ENCODE measurements at places on chromosomes 7 and 10. TPM values are rescaled to one million over a fixed set of nuclear protein-coding genes. Genes with fewer than 3 reads are reported as not detected.

DNA sequence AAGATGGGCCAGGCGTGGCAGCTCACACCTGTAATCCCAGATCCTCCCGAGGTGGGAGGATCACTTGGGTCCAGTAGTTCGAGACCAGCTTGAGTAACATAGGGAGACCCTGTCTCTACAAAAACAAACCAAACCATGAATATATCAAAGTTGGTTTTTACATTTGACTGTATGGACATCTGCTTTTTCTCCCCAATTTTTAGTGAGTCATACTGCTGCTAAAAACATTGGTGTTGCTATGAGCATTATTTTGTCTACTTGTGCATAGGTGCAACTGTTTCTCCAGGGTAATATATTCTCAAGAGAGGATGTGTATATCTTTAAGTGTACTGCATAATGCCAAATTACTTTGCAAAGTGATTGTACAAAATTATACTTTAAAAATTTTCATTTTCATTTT is 769 bp upstream of the TMEM248 start:
- H3K4me1 ChIP-seq, result peaks cover 10% of the 10 kb centered on the region
- no peaks in the 10 kb centered on the region for H3K27me3 ChIP-seq
- H3K36me3 ChIP-seq, result no peaks in the 10 kb centered on the region
- peak overlapping the region; percentile 77 for H3K4me3 ChIP-seq
- no peak overlapping the region for H3K27ac ChIP-seq
- DNase-seq, result no peak

- H3K27me3 ChIP-seq, result no peaks in the 10 kb centered on the region
- no peaks in the 10 kb centered on the region for H3K4me1 ChIP-seq
- H3K36me3 ChIP-seq, result no peaks in the 10 kb centered on the region
- DNase-seq, result no peak
Measured at GRCh38 chr10:114094795-114095194, 51.1 kb downstream of the ADRB1 start.

DNA sequence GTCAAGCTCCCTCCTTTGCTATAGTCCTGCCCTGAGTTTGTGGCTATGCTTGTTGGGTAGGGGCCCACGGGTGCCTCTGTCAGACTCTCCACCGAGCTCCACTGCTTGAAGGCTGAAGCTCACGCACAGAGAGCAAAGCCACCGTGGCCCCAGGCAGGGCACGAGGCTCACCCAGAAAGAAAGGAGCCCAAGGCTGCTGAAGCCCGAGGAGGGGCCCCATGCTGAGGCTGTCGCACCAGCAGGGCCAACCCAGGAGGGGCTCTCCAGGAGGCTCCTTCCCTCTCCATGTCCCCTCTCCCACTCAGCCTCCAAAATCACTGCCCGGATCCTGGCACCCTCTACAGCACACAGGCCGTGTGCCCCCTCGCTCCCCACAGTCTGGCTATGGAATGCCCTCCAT is 50.5 kb downstream of the YKT6 start:
- H3K27ac ChIP-seq, result no peak overlapping the region
- no peak for DNase-seq
- H3K4me1 ChIP-seq, result no peaks in the 10 kb centered on the region
- no peaks in the 10 kb centered on the region for H3K27me3 ChIP-seq
- no peaks in the 10 kb centered on the region for H3K36me3 ChIP-seq
- no peak overlapping the region for H3K4me3 ChIP-seq

DNA sequence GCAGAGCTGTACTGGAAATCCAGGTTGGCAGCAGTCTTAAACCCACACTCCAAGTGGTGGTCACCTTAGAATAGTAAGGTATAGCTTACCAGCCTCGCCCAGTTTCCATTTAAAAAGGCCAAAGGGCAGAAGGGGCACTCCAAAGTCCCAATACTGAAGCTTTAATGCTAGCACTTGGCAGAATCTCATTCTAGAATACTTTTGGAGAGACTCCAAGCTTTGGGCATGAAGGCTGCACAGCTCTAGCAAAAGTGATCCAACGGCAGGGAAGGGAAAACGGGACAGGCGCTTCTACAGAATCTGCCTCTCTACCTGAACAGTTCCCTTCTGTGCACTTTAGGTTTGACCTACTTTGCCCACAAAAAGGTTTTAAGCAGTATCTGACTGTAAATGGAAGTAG is 19.7 kb downstream of the SMURF1 start:
- no peaks in the 10 kb centered on the region for H3K36me3 ChIP-seq
- no peak overlapping the region for H3K4me3 ChIP-seq
- peaks cover 19% of the 10 kb centered on the region for H3K4me1 ChIP-seq
- H3K27me3 ChIP-seq, result no peaks in the 10 kb centered on the region
- peak overlapping the region; percentile 9 for H3K27ac ChIP-seq

GRCh38 chr10:70476249-70477035 is 2.1 kb upstream of the PALD1 start:
- peaks cover 9% of the 10 kb centered on the region for H3K4me1 ChIP-seq
- no peaks in the 10 kb centered on the region for H3K36me3 ChIP-seq
- H3K4me3 ChIP-seq, result no peak overlapping the region
- no peak overlapping the region for H3K27ac ChIP-seq
- no peaks in the 10 kb centered on the region for H3K27me3 ChIP-seq

GRCh38 chr7:67309764-67310549 is 313.3 kb downstream of the TYW1 start:
- H3K4me3 ChIP-seq, result no peak overlapping the region
- no peak for DNase-seq
- H3K27me3 ChIP-seq, result no peaks in the 10 kb centered on the region
- no peaks in the 10 kb centered on the region for H3K4me1 ChIP-seq
- H3K27ac ChIP-seq, result no peak overlapping the region

DNA sequence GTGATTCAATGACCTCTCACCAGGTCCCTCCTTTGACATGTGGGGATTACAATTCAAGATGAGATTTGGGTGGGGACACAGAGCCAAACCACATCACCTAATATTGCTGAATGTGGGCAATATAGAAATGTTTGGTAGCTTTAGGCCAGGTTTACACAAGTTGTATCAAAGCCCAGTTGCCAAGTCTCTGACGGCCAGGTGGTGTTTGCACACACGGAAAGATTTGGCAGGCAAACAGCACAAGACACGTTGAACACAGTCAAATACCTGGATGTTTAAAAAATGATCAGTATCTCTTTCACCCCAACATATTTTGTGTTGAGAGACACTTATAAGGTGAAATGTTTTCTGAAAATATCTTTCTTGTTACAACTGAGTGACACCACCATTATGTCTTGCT is 294.4 kb upstream of the MKI67 start:
- no peaks in the 10 kb centered on the region for H3K27me3 ChIP-seq
- H3K36me3 ChIP-seq, result no peaks in the 10 kb centered on the region
- H3K4me3 ChIP-seq, result no peak overlapping the region
- DNase-seq, result no peak
- no peak overlapping the region for H3K27ac ChIP-seq

DNA sequence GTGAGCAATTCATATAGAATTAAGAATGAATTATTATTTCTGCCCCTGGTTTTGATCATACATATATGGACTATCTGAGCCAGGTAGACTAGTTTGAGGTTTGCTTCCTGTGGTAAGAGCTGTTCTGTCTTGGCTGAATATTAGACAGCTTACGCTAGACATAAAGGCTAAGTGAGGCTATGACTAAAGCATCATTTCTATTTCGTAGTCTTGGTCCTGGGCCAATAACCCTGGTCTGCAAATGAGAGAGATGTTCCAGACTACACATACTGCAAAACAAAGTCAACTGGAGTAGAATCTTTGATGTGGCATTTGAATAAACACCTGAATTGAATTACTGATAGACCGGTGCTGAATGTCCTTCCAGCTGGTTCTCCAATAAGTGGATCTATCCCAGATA is 40.8 kb upstream of the CACNB2 start:
- H3K4me3 ChIP-seq, result no peak overlapping the region
- H3K36me3 ChIP-seq, result no peaks in the 10 kb centered on the region
- no peak overlapping the region for H3K27ac ChIP-seq
- H3K4me1 ChIP-seq, result no peaks in the 10 kb centered on the region
- H3K27me3 ChIP-seq, result no peaks in the 10 kb centered on the region

DNA sequence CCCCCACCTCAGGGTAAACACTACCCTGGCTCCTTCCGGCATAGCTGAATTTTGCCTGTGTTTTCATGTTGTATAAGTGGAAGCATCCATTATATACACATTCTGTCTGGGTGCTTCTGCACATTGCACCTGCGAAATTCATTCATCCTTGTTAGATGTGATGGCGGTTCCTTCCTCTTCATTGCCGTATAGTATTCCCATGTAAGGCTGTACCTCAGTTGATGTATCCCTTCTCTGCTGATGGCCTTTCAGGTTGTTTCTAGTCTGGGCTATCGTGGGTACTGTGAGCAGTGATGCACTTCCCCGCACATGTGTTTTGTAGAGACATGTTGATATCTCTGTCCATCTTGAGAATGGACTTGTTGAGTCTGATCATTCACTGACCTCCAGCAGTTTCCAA is 28.9 kb downstream of the ELFN1 start:
- H3K27me3 ChIP-seq, result no peaks in the 10 kb centered on the region
- H3K27ac ChIP-seq, result no peak overlapping the region
- DNase-seq, result no peak
- H3K36me3 ChIP-seq, result no peaks in the 10 kb centered on the region

DNA sequence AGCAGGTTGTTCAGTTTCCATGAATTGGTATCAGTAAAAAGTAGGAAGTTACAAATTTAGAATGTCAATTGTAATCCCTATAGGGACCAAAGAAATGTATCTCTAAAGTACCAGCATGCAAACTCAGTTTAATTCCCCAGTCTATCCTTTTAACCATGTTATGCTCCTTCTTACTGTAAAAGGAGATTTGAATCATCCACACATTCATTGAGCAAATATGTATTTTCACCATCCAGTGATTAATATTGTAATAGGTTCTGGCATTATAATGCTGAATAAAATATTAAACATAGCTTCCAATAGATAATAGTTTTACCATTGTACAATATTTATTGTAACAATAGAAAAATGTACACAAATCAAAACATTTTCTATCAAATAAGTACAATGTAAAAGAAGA is 228.2 kb upstream of the SEMA3A start:
- no peaks in the 10 kb centered on the region for H3K4me1 ChIP-seq
- H3K4me3 ChIP-seq, result no peak overlapping the region
- no peak overlapping the region for H3K27ac ChIP-seq
- DNase-seq, result no peak
- H3K36me3 ChIP-seq, result no peaks in the 10 kb centered on the region

DNA sequence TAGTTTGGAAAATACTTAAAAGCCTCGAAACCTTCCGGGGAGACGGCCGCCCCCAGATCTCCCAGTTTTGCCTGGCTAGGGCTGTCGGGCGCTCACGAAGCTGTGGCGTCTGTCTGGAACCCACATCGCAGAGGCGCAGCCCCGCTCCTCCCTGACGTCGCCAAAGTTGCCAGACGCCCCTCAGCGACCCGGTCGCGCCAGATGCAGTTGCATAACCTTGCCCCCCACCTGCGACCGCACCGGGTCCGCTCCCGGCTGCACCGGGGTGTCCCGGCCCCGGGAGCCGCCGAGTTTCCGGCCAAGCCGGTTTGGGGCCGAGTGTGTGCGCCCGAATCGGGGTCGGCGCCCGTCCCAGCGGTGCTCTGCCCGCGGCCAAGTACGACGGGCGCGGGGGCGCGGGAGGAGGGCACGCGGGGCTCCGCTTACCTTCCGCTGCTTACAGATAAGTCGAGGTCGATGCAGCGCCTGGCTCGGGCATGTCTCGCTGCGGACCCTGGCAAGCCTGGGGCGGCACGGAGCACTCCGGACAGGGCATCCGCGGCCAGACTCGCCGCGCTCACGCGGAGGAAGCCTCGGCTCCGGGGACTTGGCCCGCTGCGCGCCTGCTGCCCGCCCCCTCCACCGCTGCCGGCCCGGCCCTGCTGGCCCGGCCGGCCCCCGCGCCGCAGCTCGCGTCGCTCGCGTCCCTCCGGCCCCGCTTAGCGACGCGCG is 665 bp downstream of the INSYN2A start:
- H3K27me3 ChIP-seq, result no peaks in the 10 kb centered on the region
- H3K36me3 ChIP-seq, result no peaks in the 10 kb centered on the region
- H3K4me1 ChIP-seq, result peaks cover 11% of the 10 kb centered on the region
- H3K4me3 ChIP-seq, result peak overlapping the region; percentile 41
- DNase-seq, result no peak
- H3K27ac ChIP-seq, result no peak overlapping the region

- H3K27ac ChIP-seq, result no peak overlapping the region
- DNase-seq, result no peak
- H3K4me1 ChIP-seq, result no peaks in the 10 kb centered on the region
- H3K4me3 ChIP-seq, result no peak overlapping the region
Measured at GRCh38 chr10:118315629-118316028, 26.5 kb downstream of the FAM204A start.

DNA sequence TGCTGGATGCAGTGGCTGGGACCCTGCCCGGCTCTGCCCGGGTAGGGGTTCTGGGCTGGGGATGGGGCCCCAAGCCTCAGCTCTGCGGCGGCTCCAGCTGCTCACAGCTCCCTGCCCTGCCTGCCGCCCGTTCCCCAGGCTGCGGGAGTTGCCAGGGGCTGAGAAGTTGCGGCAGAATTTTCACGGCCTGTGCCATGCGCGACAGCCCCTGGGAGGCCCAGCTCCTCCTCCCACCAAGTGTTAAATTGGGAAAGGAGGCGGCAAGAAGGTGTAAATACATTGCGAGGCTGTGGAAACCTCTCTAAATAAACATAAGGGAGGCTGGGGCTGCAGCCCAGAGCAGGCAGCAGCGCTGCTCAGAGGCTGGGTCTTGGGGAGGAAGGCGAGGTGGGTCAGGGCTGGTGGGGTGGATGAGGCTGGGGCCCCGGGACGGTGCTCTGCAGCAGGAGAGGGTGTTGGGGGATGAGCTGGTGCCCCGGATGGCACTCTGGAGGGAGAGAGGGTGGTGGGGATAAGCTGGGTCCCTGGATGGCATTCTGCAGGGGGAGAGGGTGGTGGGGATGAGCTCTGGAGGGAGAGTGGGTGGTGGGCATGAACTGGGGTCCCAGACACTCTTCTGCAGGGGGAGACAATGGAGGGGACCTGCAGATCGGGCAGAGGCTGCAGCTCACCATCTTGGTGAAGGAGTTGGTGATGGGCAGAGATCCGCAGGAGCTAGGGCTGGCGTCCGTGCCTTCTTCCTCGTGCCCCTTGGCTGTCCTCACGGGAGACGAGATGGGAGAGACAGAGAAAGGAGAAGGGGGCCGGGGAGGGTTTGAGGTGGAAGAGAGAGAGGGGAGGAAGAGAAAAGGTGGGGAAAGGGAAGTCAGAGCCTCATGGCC is 85.5 kb upstream of the GNA12 start:
- peak overlapping the region; percentile 7 for H3K27ac ChIP-seq
- no peak overlapping the region for H3K4me3 ChIP-seq
- peaks cover 12% of the 10 kb centered on the region for H3K4me1 ChIP-seq
- no peaks in the 10 kb centered on the region for H3K36me3 ChIP-seq
- H3K27me3 ChIP-seq, result no peaks in the 10 kb centered on the region
- peak; percentile 13 for DNase-seq

DNA sequence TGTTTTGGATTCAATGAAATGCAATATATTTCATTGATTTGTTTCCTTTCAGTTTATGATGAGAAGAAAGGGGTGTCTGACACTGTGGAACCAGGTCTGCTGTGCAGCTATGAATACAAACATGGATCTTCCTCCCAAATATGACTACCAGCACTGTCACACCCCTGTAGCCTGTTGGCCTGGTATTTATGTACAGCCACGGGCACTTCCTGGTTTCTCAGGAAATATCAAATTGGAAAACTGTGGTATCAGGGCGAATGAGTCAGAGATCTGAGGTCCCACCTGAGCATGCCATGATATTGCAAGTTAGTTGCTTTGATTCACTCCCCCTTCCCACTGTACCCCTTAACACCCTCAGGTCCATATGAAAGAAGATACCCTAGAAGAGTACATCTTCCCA is 87.8 kb downstream of the DNMBP start:
- H3K4me3 ChIP-seq, result no peak overlapping the region
- peaks cover 17% of the 10 kb centered on the region for H3K4me1 ChIP-seq
- no peaks in the 10 kb centered on the region for H3K27me3 ChIP-seq

Gene RADIL
- total RNA-seq, result 5.4 TPM

Gene CPEB3
- 4.8 TPM for total RNA-seq

Gene TMED4
- 155 TPM for total RNA-seq

Gene PLAU
- 0.81 TPM for total RNA-seq

Gene PCLO
- total RNA-seq, result 3.6 TPM

Gene HK1
- 32.9 TPM for total RNA-seq

Gene SDHAF3
- 9.1 TPM for total RNA-seq

Measured in ovary (tissue), 10 donors.